Daoy (cell line): ENCODE measurements at places on chromosomes 7 and 10. TPM values are rescaled to one million over a fixed set of nuclear protein-coding genes. Genes with fewer than 3 reads are reported as not detected.

The C10orf67 gene
- not detected in 2 replicates for total RNA-seq

The ADAM8 gene
- 2.9 and 6.2 TPM in 2 replicates for total RNA-seq

The TBXAS1 gene
- total RNA-seq: 4.5 and 6.3 TPM in 2 replicates

DNA sequence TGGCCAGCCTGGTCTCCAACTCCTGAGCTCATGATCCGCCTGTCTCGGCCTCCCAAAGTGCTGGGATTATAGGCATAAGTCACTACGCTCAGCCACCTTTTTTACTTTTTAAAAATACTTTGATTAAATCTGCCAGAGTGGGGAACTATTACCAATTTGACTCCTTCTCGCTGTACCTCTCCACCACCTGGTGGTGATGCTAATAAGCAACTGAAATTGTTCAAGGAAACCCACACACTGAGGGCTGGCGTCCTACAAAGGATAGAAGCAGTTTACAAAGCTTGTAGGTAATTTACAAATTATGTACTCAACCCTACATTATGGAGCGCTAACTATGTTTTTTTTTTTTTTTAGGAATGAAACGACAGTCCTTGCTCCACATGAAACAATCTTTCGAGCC, 111.1 kb downstream of the CPED1 start:
- DNase-seq: no peak

GRCh38 chr7:101814991-101815825, 2.2 kb upstream of the CUX1 start:
- peak; percentile 77 for DNase-seq

- DNase-seq: no peak
These were observed 8.7 kb upstream of the MYL7 start for GRCh38 chr7:44149571-44150465.
